ENCODE measurements at places on chromosomes 5 and 9.

- DNase-seq = no peak
Measured at GRCh38 chr5:62132276-62132675, 173.7 kb upstream of the KIF2A start.

DNA sequence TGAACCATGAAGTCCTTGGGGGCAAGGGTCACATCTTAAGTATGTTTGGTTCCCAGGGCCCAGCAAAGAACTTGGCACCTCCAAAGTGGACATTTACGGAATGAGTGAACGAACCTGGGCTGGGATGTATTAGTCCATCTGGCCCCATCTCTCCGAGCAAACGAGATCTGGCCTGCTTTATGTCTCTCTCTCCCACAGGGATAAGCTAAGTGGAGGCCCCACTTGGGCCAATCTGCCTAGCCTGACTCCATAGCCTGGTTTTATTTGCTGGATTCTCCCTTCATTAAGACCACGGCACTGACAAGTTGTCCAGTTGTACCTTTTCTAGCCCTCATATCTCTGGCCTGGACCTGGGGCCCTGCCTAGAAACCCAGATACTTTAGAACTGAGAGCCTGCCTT lies 2.1 kb downstream of the TTLL11 start:
- no peak for DNase-seq

GRCh38 chr5:65062469-65063083 lies 293.8 kb downstream of the CWC27 start:
- DNase-seq = no peak

DNA sequence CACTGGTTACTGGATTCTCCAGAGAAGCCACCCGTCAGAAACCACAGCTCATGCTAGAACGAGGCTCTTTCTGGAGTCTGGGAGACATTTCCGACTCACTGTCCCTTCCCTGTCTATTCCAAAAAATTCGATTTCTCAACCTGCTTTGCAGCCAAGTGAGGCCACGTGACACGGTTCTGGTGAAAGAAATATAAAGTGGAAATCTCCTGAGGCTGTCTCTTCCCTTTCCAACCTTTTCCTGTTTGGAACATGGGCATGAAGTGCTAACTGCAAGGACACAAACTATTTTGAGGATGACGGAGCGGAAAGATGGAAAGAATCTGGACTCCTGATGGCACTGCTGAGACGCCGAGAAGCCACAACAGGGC lies 6.1 kb upstream of the PTGS1 start:
- no peak for DNase-seq

GRCh38 chr9:114285166-114285867 lies 37.6 kb upstream of the ORM1 start:
- DNase-seq = no peak

GRCh38 chr9:114900942-114901802 lies 29.2 kb downstream of the TNFSF8 start:
- no peak for DNase-seq

DNA sequence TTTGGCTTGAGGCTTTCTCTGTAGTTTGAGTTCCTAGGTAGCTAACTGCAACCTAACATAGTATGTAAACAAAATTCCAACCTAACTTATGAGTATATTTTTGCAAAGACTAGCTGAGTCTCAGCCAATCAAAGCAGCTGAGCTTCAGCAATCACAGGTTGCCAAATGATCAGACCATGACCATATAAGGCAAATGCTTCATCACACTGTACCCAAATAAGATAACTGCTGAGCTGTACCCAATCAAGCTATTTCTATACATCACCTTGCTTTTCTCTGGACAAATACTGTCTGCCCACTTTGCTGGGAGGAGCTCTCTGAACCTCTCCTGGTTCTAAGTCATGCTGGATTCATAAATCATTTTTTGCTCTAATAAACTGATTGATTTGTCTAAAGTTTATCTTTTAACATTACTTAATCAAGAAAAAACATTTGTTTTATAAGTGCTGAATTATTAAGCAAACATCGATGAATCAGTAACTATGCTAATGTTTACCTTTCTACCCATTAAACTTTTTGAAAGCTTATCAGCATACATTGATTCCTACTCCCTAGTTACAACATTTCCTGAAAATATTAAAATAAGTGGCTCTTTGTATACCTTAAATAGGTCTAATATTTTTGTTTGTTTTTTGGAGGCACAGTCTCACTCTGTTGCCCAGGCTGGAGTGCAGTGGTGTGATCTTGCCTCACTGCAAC lies 129.7 kb upstream of the PCA3 start:
- no peak for DNase-seq

DNA sequence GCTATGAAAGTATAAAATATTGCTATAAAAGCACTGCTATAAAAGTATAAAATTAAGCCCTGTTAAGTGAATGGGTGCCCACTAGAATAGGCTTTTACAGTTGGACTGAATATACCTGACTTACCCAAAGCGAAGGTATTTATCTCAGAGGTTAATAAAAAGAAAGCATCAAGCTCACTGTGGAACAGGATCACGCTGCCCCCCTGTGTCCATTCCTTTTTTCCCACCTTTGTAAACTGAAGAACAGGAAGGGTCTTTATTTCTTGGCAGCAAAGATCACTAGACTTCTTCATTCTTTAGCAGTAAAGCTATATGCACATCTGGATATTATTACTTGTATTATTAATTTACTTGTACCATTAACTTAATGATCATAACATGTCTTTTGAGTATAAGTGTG lies 22.1 kb upstream of the PLPP6 start:
- no peak for DNase-seq

GRCh38 chr5:4817767-4818166 lies 322.4 kb upstream of the ADAMTS16 start:
- DNase-seq = no peak

DNA sequence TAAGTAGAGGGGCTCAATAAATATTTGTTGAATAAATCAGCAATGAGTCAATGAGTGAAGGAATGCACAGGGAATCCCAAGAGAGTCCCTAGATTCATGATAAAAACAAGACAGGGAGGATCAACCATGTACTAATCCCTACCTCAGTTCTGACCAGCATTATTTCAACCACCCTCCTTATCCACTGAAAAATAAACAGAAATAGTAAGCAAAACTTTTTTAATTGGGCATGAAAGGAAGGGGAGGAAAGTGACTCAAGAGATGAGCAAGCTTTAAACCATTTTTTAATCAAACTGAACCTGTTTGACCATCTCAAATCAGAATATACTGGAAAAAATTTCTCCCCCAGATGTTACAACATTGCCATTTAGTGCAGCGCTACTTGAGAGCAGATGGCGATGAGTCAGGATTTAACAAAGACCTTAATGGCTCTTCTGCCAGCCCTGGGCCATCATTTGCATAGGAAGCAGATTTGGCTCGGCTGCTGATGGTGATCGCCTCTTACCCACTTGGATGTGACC lies 194.8 kb upstream of the SLC30A5 start:
- DNase-seq = no peak

GRCh38 chr5:159005062-159005461 lies 94.7 kb downstream of the EBF1 start:
- DNase-seq = no peak

DNA sequence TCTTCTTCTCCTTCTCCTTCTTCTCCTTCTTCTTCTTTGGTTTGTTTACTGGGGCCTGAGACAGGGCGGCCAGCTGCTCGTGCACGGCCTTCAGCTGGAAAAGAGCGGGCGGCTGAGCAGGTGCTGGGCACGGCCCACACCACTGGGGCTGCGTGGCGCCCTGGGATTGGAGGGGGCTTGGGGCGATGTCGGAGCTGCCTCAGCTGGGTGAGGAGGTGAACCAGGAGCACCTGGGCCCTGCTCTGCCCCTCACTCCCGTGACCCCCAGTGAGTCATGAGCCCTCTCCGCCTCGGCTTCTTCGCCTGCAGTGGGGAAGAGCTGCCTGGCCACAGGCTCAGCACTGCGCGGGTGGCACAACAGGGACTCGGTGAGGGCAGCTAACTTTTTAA lies 14.9 kb downstream of the BRD3OS start:
- no peak for DNase-seq

GRCh38 chr5:169804861-169805260 lies 167.8 kb downstream of the DOCK2 start:
- no peak for DNase-seq

- no peak for DNase-seq
Measured at GRCh38 chr5:104659497-104659896, 1096.9 kb upstream of the NUDT12 start.
